Adrenal gland (tissue), 19 donors: ENCODE measurements at places on chromosomes 3 and 15.

- DNase-seq = no peak
These were observed 37.1 kb downstream of the P3H2 start for GRCh38 chr3:190083635-190084034.

GRCh38 chr15:76138436-76138835, 78.7 kb downstream of the TMEM266 start:
- no peak for DNase-seq

GRCh38 chr3:15808679-15809310, 11.0 kb upstream of the ANKRD28 start:
- DNase-seq = no peak

DNA sequence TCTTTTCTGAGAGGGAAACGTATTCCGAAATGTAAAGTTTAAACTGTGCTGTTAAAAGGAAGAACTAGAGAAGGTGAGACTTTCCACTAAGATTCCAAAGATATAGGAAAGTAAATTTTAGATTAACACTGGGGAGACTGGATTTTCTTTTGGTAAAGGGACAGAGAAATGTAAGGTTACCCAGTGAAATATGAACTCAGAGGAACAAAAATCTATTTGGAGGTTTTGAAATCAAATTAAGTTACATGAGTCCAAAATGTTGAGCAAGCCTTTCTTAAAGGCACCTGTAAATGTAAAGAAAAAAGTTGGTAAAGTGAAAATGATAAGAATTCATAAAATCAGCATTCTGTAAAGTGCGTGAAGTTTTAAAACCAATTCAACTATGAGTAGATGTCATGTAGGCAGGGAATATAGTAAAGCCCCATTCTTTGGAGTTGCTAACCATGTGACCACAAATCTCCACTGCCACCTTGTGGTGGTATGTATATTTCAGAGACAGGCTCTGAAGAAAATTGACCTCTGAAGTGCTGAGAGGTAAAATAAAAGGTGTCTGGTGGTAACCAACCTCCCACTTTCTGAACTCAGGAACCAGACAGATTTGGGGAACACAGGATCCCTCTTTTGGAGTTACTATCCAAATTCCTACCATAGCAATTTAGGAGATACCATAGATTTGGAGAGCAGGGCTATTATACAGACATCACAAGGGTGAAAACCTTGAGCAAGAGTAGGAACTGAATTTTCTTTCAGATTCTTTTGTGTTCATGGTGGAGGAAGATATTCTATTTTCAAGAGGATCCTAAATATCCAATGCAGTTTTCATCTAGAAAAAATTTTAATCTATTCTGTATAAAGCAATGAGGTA, 215.3 kb downstream of the ROBO2 start:
- DNase-seq = no peak

DNA sequence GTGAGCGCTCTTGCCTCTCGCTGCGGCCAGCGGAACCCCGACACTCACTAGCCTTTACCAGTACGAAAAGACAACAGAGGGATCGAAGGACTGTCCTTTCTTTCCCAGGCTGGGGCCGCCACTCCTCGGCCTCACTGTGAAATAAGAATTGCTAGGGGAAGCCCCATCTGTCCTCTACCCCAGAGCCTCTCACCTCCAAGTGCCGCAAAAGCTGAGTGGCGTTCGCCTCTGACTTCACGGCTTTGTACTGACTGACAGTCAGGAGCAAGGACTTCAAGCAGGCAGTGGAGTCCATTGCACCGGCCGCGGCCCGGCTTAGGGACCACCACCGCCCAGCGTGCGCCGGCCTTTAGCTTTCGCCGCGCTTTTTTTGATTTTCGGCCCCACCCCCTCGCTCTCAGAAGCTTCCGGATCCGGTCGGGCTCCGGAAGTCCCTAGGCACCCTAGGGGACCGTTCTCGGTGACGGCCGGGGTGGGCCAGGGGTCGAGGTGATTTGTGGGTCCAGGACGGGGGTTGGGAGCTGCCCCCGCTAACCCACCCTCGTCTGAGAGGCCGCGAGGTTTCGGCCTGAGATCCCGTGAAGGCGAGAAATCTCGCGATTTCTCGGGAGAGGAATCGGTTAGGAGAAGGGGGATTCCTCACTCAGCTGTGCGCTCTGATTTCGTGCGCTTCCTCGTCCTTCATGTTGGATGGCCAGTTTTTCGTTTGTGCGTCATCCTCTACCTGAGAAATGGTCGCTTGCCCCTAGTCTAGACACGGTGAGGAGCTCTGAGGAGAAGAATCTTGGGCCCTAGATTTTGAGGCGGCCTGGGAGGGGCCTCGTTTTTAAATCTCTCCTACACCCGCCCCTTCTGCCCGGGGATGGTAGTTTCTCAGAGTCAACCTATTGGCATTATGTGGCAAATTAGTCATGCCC, at the start of the genes CIP2A and DZIP3:
CIP2A (minus strand) TSS at position 358 of the 917 bp plus-strand sequence; CDS start at position 295, 63 bp downstream.
DZIP3 (plus strand) TSS at position 642 of the 917 bp plus-strand sequence. CDS start 15,685 bp downstream, outside the sequence.
- DNase-seq = peak; percentile 87

DNA sequence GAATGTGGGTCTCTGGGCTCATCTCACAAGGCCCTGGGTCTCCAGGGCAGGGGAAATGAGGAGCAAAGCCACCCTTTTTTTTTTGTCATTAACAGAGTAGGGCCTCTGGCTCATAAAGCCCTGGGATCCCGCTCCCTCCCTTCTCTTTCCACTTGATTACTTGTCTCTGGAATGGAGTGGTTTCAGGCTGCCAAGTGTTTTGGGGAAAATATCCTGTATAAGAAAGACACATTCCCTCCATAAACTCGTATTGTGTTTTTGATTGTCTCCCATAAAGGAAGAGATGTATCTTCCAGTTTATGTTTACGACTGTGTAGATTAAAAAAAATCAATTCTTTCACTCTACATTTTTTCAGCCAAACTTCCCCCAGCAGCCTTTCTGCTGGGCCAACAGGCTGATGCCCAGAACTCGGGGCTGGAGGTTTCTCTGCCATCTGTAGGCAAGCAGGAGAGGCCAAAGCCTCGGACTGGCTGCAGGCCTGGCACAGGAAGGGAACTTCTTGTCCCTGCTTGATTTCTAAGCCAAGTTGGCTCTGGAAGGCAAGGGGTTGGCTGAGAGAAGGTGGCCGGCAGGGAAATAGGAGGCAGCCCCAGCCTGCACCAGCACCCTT, 49.4 kb upstream of the INSYN1 start:
- DNase-seq = no peak

DNA sequence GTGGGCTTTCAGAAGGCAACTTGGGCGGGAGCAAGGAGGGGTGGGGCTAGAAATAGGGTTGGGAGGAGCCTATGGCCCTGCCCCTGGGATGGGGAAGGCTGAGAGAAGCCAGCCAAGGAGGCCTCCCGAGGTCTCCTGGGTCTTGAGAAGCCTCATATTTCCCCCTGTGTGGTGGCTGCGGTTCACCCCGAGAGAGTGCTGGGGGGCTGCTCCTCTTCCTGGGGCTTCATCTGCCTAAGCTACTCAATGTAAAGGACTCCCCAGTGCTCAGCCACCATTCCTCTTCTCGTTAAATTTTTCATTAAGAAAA, 174.3 kb downstream of the SMAD6 start:
- DNase-seq = no peak

DNA sequence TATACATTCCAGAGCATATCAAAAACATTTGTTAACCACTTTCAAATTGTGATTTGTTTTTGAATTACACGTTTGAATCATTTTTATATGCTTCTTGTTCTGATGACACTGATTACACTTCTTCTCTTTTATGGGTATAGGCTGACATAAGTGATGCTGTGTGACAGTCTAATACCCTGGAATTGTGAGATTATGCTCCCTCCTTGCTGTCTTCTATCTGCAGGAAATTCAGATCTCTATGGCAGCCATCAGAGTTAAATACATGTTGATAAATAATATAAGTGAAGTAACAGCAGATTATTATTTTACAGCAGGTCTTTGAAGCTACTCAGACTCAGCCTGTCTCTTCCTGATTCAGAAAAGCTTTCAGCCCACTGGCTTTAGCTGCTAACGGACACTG, 248.9 kb downstream of the ZMAT3 start:
- no peak for DNase-seq

GRCh38 chr3:42081838-42082473, 9.2 kb upstream of the TRAK1 start:
- no peak for DNase-seq

DNA sequence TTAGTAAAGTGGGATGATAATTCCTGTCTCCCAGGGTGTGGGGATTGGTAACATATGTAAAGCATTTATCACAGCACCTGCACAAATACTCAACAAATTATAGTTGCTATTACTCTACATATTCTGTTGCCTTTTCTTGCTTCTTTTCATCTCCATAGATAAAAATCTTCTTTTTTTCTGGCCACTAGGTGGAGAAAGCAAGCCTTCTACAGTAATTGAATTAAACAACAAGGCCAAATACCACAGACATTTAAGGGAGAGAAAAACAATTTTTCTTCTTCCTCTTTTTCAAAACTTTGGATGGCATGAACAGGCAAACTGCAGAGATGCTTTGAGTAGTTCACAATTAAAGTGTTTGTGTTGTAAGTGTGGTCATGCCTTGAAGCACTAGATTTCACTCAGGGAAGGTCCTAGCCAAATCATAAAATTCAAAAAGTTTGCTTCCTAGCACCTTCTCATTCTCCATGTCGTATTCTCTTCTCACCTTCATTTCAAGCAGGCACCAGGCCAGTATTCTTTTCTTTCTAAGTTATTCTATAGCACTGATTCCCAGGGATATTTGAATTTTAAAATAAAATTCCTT, 493.4 kb upstream of the TGFBR2 start:
- no peak for DNase-seq

- DNase-seq = no peak
These were observed 42.5 kb downstream of the CCDC12 start for GRCh38 chr3:46934072-46934471.

DNA sequence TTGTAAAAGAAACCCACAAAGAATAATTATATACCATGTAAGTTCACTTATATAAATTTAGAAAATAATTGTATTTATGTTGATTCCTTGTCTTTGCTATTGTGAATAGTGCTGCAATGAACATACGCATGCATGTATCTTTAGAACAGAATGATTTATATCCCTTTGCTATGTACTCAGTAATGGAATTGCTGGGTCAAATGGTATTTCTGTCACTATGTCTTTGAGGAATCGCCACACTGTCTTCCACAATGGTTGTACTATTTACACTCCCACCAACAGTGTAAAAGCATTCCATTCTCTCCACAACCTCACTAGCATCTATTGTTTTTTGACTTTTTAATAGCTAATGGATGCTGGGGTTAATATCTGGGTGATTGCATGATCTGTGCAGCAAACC, 149.4 kb upstream of the CNTN3 start:
- DNase-seq = no peak

GRCh38 chr3:104933972-104934371, 432.7 kb upstream of the ALCAM start:
- DNase-seq = no peak

- no peak for DNase-seq
These were observed 117.7 kb downstream of the DNAJB8 start for GRCh38 chr3:128348805-128349531.

DNA sequence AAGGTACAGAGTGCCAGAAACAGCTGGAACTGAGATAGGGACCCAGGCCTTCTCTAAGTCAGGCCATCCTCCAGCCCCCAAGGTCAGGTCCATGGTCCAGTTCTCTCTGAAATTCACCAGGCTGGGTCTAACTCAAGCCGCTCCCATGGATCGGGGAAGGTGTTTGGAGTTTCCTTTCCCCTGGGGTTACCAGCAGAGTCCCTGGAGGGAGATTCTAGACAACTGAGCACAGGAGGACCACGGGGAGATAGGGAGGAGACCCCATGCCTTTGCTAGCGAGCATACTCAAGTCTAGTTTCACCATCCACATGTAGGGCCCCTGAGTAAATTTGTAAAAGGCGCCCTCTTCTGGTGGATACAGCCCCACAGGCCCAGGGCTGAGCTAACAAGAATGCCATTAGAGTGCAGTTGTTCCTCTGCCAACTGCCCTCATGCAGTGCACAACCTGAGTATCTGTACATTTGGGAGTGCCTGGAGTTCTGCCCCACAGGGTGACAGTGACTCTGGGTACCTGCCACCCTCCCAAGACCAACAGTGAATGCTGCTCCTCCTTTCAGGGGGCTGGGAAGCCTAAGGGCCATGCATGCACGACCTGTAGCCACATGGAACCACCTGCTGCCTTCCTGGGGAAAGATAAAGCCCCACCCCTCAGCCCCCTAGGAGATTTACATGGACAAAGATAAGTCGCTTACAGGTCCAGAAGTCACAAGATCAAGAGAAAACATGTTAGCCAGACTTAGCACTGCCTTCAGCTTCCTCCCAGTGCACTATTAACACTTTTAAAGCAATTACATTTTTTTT, 89.0 kb downstream of the IQSEC1 start:
- DNase-seq = peak; percentile 77

GRCh38 chr3:94089126-94089525, 26.3 kb downstream of the NSUN3 start:
- no peak for DNase-seq

- peak; percentile 57 for DNase-seq
These were observed 127.8 kb downstream of the HCN4 start for GRCh38 chr15:73240866-73241499.

DNA sequence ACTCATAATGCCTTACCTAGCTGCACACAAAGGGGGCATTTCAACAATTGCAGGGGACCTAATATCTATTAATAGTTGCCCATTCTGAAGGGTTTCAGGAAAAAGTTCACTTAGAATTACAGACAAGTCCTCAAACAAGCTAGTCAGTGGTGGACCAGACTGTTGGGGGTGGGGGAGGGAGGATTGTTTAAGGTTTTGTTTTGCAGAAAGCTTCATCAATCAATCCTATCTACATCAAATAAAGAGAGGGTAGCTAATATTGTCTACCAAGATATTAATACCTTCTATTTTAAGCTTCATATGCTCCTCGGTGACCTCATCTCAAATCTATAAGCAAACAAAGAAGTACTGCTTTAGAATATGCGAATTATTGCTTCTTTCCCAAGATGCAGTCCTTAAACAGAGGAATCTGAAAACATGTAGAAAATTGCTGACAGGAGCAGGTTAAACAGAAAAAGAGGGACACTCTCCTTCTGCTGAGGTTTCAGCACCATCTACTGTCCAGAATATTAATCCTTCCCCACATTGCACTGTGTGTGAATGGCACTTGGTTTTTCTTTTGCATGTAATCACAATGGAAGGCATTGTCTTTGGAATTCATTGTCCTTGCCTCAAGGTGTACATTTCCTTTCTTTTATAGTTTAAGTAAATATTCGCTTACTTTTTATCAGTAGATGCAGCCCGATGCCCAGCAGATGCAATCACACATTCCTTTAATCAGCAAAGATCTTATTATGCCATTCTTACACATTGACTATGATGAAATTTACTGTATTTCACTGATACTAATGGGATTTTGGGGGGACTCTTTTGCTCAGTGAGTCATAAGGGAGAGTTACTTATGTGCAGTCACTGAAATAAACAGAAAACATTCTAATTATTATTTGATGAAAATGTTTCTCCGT, 94.7 kb downstream of the IL5RA start:
- DNase-seq = no peak

- DNase-seq = peak; percentile 56
These were observed 68.8 kb upstream of the DLG1 start for GRCh38 chr3:197367081-197367780.

GRCh38 chr3:31536497-31536896, 3.8 kb downstream of the STT3B start:
- DNase-seq = no peak

GRCh38 chr3:14867936-14868570, 49.3 kb downstream of the FGD5 start:
- no peak for DNase-seq
